ENCODE measurements at places on chromosomes 2 and 18.
A peak's percentile ranks its signal among the peaks of the same experiment; 100 is the strongest.

GRCh38 chr2:23484275-23484674 is 99.3 kb downstream of the KLHL29 start:
- DNase-seq: no peak

DNA sequence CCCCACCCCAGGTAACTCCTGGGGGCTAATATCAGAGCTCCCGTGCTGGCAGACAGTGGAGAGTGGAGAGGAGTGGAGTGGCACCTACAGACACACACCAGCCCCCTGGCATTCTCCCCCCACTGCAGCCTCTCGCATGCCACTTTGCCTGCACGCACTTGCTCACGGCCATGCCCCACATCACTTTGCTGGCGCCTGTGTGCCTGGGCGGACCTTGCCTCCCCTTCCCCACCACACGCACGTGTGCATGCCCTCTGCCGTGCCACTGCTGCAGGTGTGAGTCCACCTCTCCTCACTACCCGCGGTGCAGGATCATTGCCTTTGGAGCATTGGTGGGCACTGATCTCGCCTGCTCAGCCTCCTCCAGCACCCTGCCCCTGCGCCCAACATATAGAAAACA is 72.6 kb upstream of the DOK6 start:
- DNase-seq: no peak

DNA sequence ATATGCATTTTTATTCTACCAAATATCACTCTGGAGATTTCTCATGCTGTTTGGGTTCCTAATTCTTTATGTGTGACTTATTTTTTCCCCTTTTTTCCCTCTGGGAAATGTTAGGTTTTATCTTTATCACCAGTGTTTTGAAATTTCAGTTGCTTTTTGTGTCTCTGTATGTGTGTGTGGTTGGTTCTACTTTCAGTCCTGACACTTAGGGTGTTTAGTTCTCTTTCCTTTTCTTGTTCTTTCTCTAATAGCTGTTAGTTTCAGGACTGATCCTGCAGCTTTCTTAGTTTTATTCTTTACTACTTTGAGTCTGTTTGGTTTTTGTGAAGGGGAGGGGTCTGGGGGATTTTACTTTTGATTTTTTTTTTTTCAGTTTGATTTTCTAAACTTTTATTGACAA is 23.1 kb downstream of the PPM1B start:
- DNase-seq: no peak

DNA sequence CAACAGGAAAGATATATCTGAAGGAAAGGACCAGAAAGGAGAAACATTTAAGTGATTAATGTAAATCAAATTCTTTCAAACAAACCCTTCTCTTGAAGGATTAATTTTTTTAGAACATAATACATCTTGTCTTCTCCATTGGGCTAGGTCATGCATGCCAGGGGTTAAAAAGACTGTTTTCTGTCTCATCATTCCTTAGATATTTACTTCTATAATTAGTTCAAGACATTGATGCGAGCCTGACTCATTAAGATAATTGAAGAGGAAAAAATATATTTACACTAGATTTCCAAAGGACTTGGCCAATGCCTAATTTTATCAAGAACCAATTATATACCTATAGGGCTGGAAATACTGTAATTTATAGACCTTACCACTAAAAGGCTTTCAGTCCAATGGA is 166.6 kb upstream of the SETBP1 start:
- DNase-seq: no peak

GRCh38 chr2:241265506-241265905 is 50.0 kb downstream of the HDLBP start:
- DNase-seq: no peak

DNA sequence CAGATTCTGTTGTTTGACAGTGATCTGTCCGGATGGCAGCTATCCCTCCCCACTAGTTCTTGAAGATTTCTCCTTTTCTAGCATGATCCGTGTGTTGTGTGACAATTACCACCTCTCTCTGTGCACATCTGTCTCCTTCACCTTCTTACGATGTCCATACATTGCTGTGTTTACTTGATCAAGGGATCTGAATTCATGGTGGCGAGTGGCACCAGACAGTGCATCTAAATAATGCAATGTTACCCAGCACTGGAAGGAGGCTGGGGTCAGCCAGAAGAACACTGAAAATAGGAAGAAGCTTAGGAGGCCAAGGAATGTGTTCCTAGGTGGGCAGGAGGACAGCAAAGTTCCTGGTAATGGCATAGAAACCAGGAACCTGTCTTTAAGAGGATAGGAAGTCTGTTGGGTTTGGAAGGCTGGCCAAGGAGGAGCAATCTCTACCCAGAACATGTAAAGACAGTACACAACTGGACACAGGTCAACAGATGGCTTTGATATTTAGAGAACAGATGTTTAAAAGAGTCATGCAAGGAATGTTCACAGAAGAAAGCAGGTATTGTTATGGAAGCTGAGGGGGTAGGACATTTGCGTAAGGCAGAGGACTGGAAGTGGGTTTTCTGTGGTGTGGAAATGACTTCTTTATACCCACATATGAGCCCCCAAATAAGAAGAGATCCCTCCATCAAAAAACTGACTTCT is 126.4 kb downstream of the HRH4 start:
- no peak for DNase-seq

GRCh38 chr2:58064086-58064485 is 17.5 kb downstream of the VRK2 start:
- DNase-seq: no peak

- no peak for DNase-seq
These were observed 248.3 kb upstream of the DOK6 start for GRCh38 chr18:69152436-69152835.

DNA sequence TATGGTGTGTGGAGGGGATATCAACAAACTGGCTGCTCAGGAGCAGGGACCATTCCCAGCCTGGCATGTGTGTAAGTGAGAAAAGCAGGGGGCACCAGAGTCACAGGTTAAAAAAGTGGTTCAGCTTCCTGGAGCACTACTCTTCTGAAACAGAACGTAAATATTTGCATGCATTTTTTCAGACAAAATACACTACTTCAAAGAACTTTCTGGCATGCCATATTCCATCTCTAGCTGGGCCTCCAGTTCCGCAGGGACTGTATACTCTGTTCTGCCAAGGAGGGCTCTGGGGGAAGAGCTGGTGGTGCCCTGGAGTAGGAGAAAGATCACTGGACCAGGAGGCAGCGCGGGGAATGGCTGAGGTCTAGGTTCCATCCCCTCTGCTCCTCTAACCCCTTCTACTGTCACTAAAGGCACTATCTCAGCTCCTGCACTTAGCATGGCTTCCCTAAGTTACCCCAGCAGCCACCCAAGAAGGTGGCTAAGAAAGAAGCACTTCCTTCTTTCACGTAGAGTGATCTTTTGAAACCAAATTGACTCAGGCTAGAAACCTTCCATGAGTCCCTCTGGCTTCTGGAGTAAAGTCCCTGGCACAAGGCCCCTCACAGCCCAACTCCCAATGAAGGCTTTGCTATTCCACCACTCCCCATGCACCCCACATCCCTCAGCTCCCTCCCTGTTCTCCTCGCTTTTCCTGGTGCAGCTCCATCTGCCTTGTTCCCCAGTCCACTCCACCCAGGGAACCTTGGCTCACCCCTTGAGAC is 57.6 kb upstream of the CABLES1 start:
- DNase-seq: no peak

DNA sequence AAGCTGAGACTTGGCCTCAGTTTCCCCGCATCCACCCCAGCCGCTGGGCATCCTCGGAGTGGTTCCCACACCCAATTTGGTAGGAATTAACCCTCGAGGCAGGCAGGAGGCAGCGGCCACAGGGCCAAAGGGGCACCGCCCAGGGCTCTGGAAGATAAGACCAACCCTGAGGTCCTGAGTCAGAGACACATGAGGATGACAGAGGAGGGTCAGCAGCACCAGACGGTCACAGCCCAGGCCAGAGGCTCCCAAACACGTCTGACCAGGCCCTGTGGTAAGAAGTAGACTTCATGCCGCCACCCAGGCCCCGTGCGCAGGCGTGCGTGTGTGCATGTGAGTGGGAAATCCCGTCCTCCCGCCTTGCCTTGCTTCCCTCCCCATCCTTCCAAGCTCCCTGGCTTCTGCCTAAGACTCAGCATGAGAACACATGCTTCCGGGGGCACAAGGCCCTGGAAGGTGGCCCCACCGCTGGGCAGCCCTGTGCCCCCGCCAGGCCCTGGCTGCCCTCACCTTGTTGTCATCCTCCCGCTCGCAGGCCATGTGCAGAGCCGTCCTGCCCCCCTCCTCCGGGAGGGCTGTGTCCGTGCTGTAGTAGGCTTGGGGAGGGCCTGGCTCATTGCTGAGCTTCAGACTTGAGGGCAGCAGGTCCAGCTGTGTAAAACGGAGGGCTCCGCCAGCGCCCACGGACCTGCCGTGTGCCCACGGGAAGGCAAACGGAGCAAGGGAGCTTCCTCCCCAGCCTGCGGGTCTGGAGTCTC is 46.3 kb downstream of the ANKMY1 start:
- DNase-seq: no peak

DNA sequence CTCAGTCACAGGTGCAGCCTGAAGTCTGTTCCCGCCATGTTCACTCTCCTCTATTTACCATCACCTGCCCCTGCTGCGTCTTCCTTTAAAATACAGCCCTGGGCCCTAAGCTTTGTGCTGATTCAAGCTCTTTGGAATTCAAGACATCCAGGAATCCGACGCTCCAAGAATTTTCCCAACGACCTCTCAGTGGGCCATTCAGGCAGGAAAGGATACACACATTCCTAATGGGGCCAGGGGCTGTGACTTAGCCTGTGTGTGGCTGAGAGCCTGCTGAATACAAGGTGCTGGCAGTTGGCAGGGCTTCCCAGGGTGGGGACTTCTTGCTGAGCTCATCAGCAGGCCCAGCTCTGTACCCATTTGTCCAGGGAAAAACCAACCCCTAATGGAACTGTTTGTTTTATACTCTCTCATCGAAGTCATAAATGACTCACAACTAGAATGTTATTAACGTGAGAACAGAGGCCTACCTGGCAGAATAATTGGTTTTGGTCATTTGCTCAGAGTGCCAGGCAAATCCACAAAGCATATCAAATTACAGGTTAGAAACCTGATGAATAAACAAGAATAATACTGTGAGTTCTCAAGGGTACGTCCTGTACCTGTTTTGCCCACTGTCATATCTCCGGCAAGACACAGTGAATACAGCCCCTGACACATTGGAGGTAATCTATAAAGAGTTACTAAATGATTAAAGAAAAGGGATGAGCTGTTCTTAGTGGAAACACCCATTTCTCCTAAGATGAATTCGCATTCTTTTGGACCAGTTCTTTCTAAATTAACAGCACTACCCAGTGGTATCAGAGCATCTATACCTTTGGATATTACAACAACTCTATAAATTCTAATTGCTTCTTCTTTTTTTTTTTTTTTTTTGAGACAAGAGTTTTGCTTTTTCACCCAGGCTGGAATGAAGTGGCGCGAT is 12.6 kb upstream of the KCMF1 start:
- DNase-seq: no peak

GRCh38 chr2:106106622-106107508 is 87.2 kb downstream of the UXS1 start:
- no peak for DNase-seq

- DNase-seq: no peak
These were observed 134.8 kb upstream of the AGAP1 start for GRCh38 chr2:235358981-235359471.

- peak; percentile 37 for DNase-seq
These were observed 84.8 kb downstream of the SH3RF3 start for GRCh38 chr2:109213646-109214433.

- DNase-seq: no peak
These were observed 134.8 kb upstream of the THUMPD2 start for GRCh38 chr2:39913648-39914461.

DNA sequence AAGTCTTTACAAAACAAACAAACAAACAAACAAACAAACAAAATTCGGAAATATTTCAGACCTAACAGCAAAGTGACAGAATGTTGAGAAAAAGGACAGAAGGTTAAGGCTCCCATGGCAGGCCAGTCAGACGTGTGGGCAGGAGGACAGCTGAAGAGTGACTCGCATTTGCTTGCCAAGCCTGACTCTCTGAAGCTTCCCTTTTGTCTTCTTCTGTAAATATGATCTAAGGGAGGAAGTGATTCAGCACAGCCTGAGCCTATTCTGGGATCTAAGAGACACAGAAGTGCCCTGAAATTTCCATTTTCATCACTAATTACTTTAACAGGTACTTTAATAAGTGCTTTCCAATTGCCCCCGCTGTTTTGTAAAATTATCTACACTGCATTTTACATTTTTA is 134.0 kb upstream of the LYPD1 start:
- DNase-seq: no peak

DNA sequence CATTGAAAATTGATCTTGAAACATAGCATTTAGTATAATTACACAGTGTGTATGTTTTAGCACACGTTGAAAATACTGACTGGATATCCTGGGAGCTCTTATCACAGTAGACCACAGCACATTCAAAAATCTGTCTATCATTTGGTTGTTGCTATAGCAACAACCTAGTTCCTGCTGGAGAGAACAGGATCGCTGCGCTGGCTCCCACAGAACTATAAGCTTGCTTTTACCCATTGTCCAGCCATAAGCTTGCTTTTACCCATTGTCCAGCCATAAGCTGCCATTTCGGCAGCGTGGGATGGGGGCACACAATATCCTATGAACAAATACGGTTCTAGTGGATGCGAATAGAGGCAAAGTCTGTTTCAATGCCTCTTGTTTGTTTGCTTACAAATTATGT is 70.4 kb upstream of the ST6GAL2 start:
- no peak for DNase-seq

GRCh38 chr2:182883451-182883850 is 17.0 kb upstream of the FRZB start:
- DNase-seq: no peak

DNA sequence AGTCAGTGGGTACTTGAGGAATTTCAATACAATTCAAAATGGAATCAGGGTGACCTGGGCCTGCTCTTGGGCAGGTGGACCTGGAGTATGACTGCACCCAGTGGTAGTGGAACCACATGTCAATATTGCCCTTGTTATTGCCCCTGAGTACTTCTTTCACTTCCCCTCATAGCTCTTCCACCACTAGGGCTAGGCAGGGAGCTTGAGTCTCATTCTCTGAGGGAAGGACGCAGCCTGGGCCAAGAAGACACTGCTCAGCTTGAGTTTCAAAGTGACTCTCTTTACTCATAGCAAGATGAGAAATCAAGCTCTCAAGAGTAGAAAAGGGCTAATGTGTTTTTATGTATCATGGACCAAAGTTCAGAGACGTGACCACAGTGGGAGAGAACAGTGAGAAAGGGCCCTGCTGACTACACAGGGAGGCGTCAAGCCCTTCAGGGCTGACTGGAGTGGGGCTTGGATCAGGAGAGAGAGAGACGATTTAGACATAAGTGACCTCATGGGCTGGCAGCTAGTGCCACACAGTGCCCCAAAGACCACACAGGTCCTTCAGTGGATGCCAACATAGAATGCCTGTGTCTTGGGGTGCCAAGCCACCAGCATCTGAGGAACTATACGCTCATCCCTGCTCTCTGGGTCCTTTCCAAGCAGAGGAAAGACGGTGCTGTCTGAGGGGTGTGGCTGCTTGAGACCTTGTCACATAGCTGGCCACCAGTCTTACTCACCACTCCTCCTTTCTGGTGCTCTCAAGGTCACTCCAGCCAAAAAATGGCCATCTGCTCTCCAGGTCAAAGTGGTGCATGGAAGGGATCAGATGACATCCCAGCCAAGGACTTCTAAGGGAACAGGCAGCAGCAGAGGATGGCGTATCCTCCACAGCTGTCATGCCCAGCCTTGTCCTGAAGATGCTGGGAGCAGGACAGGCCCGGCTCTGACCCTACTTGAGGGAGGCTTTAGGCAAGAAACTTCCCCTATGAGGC is 13.0 kb downstream of the PTMA start:
- no peak for DNase-seq
